HCEC 1CT (cell line): ENCODE measurements at places on chromosomes 1 and 21.

DNA sequence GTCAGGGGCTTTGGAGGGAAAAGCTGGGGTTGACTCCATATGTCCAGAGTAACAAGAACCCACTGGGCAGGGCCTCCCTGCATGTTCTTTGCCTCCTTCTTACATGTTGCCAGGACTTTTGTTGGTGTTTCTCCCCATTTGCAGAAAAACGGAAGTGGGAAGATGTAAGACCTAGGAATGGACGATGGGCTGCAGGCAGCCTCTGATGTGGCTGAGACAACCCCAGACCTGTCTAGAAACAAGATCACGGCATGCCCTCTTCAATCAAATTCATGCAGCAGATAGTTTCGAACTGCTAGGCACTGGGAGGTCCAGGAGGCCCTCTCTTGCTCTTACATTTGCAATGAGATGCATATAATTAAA, 3.4 kb downstream of the FAM43B start:
- DNase-seq: no peak

- no peak for DNase-seq
Observed at GRCh38 chr1:227318853-227319607, 738 bp upstream of the CDC42BPA start.

- DNase-seq: no peak
Observed at GRCh38 chr1:203187304-203187685, 791 bp upstream of the CHI3L1 start.

- peak; percentile 95 for DNase-seq
Observed at GRCh38 chr1:209648931-209649776, 3.1 kb downstream of the LAMB3 start.

DNA sequence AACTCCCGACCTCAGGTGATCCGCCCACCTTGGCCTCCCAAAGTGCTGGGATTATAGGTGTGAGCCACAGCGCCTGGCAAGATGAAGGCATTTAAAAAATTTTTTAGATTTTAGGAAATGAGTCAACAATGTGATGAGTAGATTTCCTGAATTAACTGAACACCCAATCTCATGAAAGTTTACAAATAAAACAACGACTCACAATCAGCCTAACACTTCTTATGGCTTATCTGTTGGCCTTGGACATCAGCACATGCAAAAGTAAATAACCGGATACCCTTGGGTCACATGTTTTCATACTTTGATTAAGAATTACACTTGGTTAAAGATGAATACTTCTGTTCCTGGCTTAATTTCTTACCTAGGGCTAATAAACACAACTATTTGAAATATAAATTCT, 3.0 kb downstream of the GNG12 start:
- peak; percentile 56 for DNase-seq
